ENCODE measurements at places on chromosomes 2 and 18. TPM values are rescaled to one million over a fixed set of nuclear protein-coding genes. Genes with fewer than 3 reads are reported as not detected.

The UGT1A1 gene
- total RNA-seq, result 0.39 TPM

The IHH gene
- total RNA-seq, result 0.53 TPM

The SP140 gene
- 0.27 TPM for total RNA-seq

The LYG1 gene
- 1.5 TPM for total RNA-seq

The SPR gene
- 126 TPM for total RNA-seq

The UPP2 gene
- total RNA-seq, result not detected

The VIT gene
- not detected for total RNA-seq

The CFAP53 gene
- total RNA-seq, result 0.30 TPM

The LAMA3 gene
- total RNA-seq, result 55.8 TPM

The GATA6 gene
- 1.8 TPM for total RNA-seq

The ADAM23 gene
- 8.4 TPM for total RNA-seq

The HOXD11 gene
- total RNA-seq, result 5.8 TPM

The GPAT2 gene
- total RNA-seq, result not detected

The AFF3 gene
- not detected for total RNA-seq

Measured in A549 treated with Mapracorat at 1 μM for 4 hours (cell line).